ENCODE measurements at places on chromosomes 13 and 19.
A peak's percentile ranks its signal among the peaks of the same experiment; 100 is the strongest.

DNA sequence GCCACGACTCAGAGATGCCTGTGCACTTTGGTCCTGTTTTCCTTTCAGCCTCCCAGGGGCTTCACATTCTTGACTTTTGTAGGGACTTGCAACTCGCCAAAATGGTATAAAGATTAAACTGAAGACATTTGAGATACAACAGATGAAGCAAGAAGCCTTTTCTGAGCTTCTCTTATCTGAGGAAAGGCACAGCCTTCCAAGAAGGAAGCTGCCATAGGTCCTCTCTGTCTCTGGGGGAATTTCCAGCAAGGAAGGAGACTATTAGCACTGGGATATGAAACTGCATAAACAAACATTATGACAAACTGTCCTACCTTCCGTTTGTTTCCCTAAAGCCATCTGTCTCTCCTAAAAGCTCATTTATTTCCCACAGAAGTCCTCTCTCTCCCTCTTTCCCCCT lies 39.3 kb downstream of the TGDS start:
- no peak for DNase-seq

DNA sequence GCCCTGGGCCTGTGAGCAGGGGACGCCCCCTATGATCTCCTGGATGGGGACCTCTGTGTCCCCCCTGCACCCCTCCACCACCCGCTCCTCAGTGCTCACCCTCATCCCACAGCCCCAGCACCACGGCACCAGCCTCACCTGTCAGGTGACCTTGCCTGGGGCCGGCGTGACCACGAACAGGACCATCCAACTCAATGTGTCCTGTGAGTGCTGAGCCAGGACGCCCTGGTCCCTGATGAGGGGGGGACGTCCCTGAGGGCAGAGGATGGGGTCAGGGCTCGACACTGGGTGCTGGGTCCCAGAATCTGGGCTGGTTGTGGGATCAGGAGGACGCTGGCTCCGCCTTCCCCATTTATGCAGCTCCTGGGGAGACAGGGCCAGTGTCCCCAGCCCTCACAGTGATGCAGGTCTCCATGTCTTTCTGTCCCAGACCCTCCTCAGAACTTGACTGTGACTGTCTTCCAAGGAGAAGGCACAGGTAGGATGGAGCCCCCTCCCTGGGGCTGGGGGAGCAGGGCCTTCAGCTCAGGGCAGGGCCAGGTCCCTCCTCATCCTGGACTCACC lies 2.5 kb downstream of the SIGLEC7 start:
- no peak for DNase-seq

DNA sequence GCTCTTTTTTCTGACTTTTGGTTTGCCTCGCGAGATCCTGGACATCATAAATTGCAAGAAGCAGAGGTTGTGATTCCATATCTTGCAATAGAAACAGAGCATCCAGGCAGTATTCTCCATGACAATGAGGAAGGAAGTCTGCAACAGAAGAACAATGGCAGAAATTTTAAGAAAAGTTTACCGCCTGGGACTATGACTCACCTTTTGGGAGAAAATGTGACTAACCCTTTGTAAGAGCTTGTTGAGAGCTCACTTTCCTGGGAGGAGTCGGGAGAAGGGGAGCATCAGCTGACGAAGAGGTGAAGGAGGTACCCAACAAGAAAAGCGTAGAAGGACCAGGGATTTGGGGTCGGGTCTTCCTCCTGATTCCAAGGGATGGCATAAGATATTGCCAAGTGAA lies 34.3 kb upstream of the TNFSF11 start:
- no peak for DNase-seq

DNA sequence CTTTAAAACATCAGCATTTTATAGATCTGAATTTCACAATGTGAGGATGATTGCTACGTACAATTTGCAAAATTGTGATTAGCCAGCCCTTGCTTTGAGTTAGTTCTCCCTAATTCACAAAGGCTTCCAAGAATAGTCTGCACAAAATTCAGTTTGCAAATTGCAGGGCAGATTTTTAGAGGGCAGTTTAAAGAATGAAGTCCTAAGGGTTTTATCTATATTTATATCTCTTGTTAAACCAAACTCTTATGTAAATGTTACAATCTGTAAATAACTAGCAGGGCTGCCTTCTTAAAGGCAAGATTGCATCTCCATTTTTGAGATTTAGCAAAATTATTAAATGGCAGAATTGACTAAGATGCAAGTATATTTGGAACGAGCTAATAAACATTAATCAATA lies 52.8 kb upstream of the ZNF536 start:
- DNase-seq: no peak

DNA sequence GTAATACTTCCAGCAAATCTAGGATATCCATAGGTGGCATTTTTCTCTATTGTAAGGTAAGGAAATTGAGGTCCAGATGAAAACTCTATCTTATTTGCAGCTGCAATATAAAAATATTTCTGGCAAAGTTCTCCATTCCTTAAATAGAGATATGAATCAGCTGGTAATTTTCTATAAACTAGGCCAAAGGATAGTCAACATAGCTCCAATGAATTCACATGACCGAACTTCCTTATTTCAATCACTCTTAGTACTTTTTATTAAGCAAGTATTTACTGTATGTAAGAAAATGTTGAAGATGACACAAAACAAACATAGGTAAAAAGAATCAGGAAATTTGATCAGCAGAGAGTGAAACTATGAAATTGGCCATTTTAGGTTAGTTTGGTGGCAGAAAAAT lies 13.0 kb upstream of the LCP1 start:
- no peak for DNase-seq

DNA sequence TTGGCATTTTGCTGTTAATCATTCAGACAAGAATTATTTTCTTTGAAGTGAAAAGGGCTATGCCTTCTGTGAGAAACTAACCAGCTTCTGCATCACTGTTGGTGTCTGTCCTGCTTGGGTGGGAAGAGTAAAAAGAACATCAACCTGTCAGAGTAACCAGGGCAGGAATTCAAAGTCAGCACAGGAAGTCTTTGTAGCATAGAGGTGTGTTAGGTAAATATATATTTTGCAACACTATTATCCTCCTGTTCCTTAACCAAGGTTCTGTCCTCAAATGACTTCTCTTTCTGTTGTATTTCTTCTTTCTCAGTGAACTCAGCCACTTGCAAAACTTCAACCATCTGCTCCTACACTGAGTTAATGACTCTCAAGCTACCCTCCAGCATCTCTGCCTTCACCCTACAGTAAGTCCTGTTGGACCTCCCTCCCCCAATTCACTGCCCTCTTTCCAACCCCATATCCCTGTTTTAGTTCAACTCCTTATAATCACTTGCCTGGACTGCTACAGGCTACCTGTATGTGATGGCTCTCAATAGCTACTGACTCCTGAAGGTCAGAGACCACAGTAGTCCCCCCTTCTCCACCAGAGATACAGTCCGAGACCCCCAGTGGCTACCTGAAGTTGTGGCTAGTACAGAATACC lies 49.9 kb downstream of the SMAD9 start:
- DNase-seq: no peak

DNA sequence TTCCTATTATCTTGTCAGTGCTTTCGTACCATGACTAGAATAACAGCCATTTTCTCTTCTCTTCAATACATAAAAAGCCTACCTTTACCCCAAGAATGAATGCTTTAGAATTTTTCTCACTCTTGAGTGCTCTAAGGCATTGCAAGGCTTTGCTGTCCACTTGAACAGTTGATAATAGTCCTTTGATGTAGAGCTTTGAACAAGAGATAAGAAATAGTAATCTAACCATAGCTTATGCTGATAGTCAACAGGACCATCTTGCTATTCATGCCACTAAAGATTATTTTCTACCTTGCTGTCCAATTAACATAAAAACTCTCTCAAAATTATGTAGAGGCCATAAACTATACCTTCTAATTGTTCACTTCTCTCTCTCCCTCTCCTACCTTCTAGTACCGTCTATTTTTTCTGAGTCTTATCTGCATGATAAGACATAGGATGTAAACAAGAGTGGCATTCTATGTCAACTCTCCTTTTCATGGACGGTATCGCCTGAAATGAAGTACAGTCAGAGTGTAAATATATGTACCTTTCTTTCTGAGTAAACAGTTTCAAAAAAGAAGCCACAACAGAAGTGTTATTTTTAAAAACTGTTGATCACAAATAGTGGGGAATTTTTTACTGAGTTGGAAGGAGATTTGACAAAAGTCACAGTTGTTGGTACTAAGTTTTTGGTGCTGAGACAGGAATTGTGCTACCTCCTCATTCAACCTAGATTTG lies 297.9 kb downstream of the NDFIP2 start:
- DNase-seq: no peak

DNA sequence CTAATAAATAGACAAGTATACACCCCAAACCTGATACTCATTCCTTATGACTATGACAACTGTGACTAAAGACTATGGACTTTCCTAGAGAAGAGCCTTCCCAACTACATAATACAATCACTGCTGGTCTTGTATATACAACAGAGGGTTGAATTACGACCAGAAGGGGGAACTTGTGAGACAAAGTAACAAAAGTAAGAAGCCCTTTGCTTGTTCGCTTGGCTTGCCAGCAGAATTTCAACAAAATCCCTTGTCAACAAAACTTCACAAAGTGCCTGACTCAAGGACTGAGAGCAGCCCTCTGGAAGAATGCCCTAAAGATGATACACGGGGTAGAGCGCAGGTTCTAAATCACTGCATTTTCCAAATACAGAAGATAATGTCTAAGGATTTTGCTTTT lies 99.4 kb downstream of the WASF3 start:
- DNase-seq: peak; percentile 70

DNA sequence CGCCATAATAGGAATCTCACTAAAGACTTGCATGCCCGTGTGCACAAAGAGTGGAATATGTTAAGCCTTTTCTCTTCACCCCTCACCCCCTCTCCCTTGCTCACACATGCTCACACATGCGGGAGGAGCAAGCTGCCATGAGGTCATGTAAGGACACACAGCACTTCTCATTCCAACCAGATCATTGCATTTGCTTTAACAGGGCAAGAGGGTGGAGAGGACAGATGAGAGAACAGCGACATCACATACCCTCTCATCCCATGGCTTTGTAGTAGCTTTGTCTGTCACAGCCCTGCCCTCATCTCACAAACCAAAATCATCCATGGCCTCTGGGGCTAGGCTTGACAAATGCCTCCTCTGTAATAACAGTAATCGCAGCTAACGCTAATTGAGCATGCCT lies 145.6 kb upstream of the FRY start:
- DNase-seq: peak; percentile 13

DNA sequence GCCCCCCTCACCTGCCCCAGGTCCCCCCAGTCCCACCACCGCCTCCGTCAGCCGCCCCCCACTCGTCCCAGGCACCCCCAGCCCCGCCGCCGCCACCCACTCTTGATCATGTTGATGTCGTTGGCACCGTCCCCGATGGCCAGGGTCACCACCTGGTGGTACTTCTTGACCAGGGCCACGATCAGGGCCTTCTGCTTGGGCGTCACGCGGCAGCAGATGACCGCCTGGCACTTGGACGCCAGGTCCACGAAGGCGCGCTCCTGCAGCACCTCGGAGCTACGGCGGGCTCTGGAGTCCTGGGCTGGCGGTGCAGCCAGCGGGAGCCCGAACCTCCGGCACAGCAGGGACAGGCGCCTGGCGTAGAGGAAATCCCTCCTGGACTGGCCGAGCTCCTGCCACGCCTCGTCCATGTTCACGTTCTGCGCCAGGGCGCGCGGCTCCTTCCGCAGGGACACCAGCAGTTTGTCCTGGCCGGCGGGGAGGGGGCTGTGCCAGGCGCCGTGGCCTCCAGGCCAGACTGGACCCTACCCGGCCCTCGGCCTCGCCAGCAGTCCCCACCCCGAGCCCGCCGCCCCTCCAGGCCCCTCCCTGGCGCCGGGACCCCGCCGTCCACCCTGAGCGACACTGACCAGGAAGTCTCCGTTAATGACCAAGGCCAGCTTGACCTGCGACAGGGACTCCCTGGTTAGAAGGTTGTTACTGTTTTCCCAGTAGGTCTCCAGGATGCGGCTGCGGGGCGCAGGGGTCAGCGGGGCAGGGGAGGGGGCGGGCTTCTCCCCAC lies 22.6 kb downstream of the ATP8B3 start:
- DNase-seq: no peak

GRCh38 chr13:79812070-79812850 lies 331.3 kb downstream of the NDFIP2 start:
- DNase-seq: no peak

DNA sequence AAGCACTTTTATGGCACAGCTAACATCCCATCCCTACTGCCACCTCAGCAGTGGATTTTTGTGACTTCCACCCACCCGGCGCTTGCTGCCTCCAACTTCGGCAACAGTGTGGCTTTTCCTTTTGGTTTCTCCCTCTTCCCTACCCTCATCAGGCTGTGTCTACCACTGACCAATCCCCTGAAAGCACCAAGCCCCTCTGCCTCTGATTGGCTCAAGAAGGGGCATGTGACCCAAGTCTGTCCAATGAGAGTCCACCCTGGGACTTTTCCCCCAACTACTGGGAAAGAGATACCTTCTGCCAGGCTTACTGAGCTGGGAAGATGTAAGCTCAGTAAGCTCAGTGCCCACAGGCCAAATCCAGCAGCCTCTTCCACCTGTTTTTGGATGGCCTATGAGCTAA lies 5.8 kb downstream of the SMIM7 start:
- DNase-seq: no peak

- DNase-seq: peak; percentile 44
Observed at GRCh38 chr13:59734393-59734792, 429.3 kb downstream of the DIAPH3 start.

DNA sequence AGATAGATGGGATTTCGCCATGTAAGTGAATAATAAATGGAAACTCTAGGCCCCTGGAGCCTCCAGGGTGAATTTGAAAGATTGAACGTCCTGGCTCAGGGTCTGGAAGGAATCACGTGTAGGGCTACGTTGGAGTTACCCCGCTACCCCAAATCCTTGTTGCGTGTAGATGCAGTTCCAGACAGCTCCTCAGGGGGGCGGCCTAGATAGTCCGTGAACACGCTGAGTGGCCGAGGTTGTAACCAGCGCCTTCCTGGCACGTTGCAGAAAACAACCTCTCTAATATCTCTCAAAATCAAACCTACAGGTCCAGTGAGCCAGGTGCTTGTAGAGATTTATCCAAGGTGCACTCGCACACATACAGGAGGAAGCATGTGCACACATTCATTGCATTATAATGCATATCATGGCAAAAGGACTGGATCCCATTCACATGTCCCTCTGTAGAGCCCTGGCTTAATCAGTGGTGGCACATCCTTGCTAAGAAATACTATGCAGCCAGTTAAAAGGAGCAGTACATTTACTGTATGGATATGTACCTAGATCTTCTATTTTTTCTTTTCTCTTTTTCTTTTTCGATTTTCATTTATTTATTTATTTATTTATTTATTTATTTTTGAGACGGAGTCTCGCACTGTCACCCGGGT lies 2.5 kb upstream of the KEAP1 start:
- peak; percentile 83 for DNase-seq

DNA sequence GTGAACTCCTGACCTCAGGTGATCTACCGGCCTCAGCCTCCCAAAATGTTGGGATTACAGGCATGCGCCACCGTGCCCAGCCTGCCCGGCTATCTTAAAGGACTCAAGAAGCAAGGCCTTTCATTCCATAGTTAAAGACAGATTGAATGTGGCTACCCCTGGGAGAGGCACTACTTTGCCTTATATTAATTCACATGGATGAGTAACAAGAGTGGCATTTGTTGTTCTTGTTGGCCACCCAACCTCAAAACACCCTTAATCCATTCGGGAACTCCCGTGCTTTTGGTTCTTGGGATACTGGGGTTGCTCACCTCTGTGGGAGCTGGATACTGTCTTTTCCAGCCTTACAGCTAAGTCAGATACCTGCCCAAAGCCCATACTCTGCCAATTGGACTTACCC lies 34.4 kb upstream of the ABCC4 start:
- DNase-seq: no peak

GRCh38 chr19:49570138-49570856 lies 10.1 kb downstream of the NOSIP start:
- peak; percentile 91 for DNase-seq
